ENCODE measurements at places on chromosomes 4 and X. TPM values are rescaled to one million over a fixed set of nuclear protein-coding genes. Genes with fewer than 3 reads are reported as not detected.

ARMCX4 gene
- total RNA-seq: 0.79 TPM

ARHGAP24 gene
- 11.1 TPM for total RNA-seq

STOX2 gene
- total RNA-seq: 2.4 TPM

GAGE2A gene
- total RNA-seq: not detected

NUDT10 gene
- 0.79 TPM for total RNA-seq

TMSB4X gene
- 3,174 TPM for total RNA-seq

SMIM14 gene
- total RNA-seq: 26.1 TPM

GPR82 gene
- total RNA-seq: not detected

TMSB15A gene
- total RNA-seq: not detected

CXCL10 gene
- total RNA-seq: 0.13 TPM

GNRHR gene
- 0.13 TPM for total RNA-seq

GABRG1 gene
- not detected for total RNA-seq

FGA gene
- not detected for total RNA-seq

MAGEA10 gene
- not detected for total RNA-seq

NLGN3 gene
- total RNA-seq: under 0.01 TPM

TECRL gene
- total RNA-seq: not detected

CYTL1 gene
- total RNA-seq: not detected

TCEANC gene
- 2.0 TPM for total RNA-seq

DTHD1 gene
- total RNA-seq: under 0.01 TPM

NAP1L3 gene
- total RNA-seq: not detected

YY2 gene
- 0.79 TPM for total RNA-seq

PCYT1B gene
- total RNA-seq: 0.13 TPM

CTAG1A gene
- not detected for total RNA-seq

ADGRG2 gene
- total RNA-seq: 0.13 TPM

DCAF12L2 gene
- 0.26 TPM for total RNA-seq

TRAM1L1 gene
- 0.26 TPM for total RNA-seq

SFRP2 gene
- total RNA-seq: not detected
